ENCODE measurements at places on chromosomes 1 and 21.
A peak's percentile ranks its signal among the peaks of the same experiment; 100 is the strongest.

DNA sequence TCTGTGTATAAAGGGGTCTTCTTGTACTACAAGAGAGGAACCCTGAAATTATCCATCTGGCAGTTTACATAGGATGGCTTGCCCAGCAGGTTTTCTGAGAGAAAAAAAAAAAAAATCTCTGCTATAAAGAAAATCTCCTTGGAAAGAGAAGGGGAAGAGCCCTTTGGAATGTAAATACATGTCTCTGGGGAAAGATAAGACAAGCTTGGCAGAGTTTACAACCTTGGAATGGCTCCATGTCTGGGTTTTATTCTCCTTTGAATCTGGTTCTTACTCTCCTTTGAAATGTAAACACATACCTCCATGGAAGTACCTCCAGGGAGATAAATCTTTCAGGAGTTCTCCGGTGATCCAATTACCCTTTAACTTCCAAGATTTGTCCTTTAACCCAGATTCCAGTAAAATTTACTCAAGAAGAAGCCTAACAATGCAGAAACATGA is 45.1 kb upstream of the DNAH14 start:
- DNase-seq = no peak

GRCh38 chr1:179016706-179017382 is 8.8 kb upstream of the FAM20B start:
- no peak for DNase-seq

DNA sequence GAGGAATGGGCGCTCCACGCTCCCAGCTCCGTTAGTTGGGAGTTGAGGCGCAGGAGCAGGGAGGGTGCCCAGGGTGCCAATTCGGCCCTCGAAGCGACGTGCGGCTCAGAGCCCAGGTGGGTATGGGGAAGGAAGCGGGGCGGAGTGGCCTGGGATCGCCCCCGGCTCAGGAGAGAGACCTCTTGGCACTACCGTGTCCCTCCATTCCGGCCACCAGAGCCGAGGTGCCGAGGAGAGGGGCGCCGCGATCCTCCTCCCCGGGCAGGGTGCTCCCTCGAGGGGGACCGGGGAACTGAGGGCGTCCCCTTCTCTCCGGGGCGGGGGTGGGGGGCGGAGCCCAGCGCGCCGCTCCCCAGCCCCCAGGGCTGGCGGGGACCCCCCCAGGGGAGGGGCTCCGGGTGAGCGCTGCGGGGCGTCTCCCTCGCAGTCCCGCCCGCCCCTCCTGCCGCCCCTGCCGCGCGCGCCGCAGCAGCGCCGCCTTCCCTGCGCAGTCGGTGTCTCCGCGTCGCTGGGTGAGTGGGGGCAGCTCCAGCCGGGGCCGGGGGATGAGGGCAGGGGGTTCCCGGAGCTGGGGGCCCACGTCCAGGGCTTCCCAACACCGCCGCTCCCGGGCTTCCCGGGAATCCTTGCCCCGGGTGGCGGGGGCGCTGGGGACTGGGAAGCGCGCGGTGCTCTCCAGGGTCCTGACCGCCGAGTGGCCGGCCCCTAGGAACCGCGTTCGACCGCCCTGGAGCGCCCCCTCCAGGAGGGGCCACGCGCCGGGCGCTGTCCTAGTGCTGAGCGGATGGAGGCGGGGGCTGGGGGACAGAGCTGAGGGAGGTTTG is at the start of gene HPCA:
Gene HPCA (plus strand): TSS at position 488 of the 824 bp plus-strand sequence. CDS start 2,408 bp downstream, outside the sequence.
- peak; percentile 57 for DNase-seq

- DNase-seq = no peak
Measured at GRCh38 chr1:47585141-47585902, 147.5 kb downstream of the FOXD2 start.

GRCh38 chr1:8678673-8679394 is 138.6 kb downstream of the RERE start:
- no peak for DNase-seq

DNA sequence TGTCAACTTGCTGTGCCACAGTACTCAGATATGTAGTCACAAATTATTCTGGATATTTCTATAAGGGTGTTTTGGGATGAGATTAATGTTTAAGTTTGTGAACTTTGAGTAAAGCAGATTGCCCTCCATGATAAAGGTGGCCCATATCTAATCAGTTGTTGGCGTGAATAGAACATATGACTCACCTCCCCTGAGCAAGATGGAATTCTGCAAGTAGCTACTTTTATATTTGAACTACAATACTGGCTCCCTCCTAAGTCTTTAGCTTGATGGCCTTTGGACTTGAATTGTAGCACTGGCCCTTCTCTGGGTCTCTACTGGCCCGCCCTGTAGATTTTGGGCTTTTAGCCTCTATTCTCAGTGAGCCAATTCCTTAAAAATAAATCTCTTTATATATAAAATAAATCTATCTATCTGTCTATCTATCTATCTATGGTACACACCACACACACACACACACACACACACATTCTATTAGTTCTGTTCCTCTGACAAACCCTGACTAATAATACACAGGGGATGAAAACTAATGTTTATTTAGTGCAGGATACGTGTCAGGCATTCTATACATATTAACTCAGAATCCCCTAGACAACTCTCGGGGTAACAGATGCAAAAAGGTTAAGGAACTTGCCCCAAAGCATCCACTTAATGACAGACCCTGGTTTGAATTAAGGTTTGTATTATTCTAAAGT is 37.9 kb upstream of the PDC start:
- DNase-seq = no peak

GRCh38 chr1:15735304-15736037 is 587 bp upstream of the SLC25A34 start:
- DNase-seq = no peak

DNA sequence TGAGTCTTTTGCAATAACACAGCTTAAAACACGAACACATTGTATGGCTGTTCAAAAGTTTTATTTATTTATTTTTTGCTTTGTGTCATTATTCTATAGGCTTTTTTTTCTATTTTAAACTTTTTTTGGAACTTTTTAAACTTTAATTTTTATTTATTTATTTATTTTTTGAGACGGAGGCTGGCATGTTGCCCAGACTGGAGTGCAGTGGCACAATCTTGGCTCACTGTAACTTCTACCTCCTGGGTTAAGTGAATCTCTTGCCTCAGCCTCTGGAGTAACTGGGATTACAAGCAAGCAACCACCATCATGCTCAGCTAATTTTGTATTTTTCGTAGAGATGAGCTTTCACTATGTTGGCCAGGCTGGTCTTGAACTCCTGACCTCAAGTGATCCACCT is 88.3 kb upstream of the GADD45A start:
- no peak for DNase-seq

GRCh38 chr1:165248969-165249571 is 107.4 kb downstream of the LMX1A start:
- no peak for DNase-seq

DNA sequence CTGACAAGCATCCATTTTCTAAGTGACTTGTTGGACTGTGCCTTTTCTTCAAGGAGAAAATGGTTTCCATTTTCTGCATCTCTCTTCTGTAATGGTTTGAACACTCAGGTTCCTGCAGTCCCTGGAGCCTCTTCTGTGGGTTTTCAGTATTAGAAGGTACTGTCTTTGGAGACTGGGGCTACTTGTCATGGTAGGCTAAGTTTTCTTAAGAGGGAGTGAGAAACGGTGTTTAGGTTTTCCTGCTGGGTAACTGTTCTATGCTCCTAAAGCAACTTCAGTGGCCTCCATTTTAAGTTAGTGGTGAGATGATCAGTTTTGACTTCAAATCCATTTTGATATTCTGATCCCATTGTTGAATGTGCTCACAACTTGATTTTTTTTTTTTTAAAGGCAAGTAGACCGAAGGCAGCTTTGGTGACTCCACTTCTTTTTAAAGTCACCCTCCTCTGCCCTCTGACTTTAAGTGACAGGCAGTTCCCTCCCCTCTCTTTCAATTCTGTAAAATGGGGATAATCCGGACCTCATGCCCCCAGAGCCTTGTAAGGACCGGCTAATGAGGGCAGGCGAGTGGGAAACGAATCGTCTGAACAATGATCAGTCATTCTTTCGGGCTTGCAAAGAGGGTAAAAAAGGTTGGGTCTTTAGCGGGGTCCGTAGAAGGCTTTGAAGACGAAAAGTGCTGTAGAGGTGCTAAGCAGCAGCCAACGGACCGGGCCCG is 1.0 kb upstream of the ARID1A start:
- DNase-seq = no peak

- no peak for DNase-seq
Measured at GRCh38 chr1:229624521-229625070, 1.3 kb downstream of the TAF5L start.

- no peak for DNase-seq
Measured at GRCh38 chr1:175620376-175620775, 123.0 kb downstream of the TNR start.

DNA sequence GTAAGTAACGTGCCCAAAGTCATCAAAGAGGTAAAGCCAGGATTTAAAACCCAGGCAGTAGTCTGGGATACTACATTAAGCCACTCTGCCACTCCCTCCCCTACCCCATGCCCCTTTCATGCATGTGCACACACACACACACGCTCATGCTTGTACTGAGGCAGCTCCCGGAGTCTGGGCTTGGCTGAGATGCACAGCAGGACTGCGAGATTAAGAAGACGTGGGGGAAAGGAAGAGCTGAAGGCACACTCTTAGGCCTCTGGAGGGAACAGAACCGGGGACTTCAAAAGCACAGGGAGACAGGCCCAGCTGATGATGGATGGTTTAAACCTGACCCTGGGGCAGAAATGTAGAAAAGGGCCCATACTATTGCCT is 98.3 kb downstream of the GLIS1 start:
- DNase-seq = no peak

- DNase-seq = no peak
Measured at GRCh38 chr1:53462193-53462592, 3.0 kb downstream of the DMRTB1 start.

DNA sequence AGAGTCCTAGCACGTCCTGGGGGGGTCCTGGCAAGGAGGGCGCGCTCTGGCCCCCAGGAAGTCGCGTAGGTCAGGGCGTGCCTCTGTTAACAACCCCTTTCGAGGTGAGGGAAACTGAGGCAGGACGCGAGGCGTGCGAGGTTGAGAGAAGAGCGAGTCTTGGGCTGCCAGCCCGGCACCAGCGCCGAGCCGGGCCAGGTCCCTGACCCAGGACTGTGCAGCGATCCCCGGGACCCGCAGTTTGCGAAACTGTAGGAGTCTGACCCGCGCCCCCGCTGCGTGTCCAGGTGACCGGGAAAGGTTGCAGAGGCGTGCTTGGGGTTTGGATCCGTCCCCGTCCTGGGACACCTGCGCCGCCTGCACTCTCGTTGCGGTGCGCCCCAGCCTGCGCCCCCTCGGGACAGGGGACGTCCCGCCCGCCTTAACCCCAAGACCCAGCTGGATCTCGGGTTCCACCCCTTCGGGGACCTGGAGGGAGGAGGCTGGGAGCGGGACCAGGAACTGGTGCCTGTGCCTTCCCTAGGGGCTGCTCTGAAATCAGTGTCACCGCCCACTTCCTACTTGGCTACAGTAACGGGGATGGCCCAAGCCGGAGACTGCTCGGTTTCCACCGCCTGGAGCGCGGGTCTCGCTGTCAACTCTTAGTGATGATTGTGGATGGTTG is 493 bp downstream of the DISC1 start:
- DNase-seq = peak; percentile 74

GRCh38 chr1:167520711-167521206 is 2.4 kb upstream of the CD247 start:
- no peak for DNase-seq

Data from muscle of arm (tissue), 14 donors.